ENCODE measurements at places on chromosomes 13 and 19.

DNA sequence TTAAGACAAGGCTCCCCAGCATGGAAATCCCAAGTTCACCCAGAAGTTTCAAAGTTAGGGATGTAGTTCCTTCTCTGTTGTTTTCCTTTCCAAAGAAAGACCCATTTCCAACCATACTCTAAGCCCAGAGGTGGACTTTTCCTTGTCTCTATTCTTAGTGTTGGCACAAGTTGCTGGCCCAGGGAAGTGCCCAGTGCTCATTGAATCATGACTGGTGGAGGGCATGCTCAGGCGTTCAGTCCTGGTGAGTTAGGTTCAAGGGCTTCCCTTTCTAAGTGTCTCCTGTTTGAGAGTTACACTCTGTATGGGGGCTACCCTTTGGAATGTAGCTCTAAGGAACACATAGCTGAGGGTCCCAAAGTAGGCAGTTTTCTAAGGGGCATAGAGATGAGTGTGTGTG lies 389.5 kb downstream of the KCNRG start:
- no peak for DNase-seq

DNA sequence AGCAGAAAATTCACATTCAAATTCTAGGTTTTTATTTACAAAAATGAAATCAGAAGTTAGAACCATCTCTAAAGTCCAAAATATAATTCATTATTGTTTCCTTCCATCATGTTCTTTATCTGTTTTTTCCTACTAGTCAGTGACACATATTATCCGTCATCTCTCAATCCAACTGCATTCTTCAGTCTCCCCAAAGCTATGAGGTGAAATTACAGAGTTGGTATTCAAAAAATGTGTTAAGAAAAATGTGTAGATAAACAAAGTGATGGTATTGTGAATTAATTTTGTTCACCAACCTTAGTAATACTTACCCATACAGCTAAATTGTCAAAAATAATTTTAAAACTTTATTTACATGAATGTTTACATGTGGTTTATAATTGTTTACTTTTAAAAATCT lies 448.7 kb upstream of the MIR17HG start:
- DNase-seq: no peak

GRCh38 chr13:93511011-93511410 lies 284.4 kb downstream of the GPC6 start:
- DNase-seq: no peak

- DNase-seq: no peak
These were observed 2.9 kb downstream of the HTR2A start for GRCh38 chr13:46893798-46894560.

DNA sequence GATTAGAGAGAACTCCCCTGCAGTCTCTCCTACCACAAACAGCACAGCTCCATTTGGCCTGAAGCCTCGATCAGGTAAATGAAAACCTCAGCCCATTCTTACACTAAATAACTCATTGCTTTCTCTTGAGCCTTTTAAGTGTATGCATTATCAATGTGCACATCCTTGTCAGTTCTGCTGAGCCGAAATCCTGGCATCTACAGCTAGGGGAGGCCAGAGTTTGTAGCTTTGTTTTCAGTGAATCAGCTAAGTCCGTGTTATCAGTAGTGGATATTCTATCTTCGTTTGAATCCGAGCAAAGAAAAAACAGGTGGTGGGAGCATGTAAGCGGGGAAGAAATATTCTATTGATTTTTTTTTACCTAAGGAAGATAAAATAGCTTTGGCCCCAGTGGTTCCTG lies 84.4 kb downstream of the ESD start:
- no peak for DNase-seq

DNA sequence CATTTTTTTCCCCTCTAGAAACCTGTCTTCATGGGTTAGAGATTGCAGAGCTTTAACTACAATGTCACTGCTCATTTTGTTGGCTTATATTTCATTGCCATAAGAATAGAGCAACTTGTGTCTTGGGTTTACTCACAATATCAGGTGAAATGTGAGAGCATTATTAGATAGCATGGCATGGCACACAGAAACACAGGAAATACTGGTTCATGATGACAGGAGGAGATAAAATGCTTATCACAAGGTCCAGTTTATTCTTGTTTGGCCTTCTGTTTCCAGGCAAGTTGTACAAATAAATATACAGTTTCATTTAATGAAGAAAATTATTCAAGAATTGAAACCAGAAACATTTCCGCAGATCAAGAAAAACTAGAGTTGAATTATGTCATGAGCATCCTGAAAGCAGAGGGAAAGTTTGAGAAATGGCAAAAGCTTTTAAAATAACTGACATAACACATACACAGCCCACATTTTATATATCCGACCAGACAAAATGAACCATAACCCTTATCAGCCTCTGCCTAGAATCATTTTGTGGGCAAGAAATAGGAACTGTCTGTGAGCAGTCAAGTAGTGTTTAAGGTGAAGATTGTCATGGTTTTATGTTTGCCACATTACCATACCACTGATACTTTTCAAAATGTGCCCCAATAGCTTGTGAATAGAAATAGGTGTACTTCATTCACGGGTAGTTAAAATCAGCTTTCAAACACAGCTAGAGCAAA lies 297.9 kb upstream of the ARGLU1 start:
- DNase-seq: no peak

DNA sequence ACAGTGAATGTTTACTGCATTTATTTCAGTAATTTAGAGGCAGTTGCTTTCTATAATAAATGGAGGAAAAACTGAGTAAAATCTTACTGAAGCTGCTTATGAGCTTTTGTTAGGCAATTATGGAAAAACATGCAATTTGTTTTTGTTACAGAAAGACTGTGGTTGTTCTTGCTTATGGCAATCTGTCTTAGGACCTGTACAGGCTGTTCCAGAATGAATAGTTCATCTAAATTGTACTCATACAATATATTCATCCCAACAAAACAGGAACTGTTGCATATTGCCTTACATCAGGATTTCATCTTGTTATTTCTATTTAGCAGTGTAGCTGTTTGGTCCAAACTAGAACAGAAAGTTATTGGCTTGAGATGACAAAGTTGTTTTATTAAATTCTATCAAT lies 199.2 kb downstream of the NALCN start:
- no peak for DNase-seq

GRCh38 chr13:80527400-80527799 lies 186.5 kb upstream of the SPRY2 start:
- no peak for DNase-seq

DNA sequence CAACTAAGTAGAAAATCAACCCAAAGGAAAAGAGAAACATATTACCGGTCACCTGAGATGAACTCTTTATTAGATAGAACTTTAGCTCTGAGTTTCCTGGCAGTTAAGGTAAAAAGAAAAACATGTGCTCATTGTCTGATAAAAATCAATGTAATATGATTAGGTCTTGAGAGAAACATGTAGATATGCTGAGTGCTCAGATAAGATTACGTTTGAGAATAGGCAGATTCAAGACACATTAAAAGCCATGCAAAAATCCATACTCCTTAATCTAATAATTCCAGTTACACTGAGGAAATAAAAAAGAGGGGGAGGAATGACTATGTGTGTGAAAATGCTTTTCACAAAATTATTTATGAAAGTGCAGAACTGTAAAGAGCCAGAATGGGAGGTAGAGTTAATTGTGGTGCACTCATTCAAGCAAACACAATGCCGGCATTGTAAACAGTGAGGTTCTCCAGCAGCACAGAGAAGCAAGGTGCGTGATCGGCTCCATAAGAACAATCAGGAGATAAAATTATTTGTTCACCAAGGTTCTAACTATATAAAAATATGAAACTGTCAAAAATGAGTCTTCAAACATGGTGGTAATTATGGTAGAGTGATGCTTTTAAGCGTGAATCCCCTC lies 88.8 kb downstream of the MBNL2 start:
- DNase-seq: no peak

GRCh38 chr19:3506384-3507340 lies 551 bp downstream of the FZR1 start:
- DNase-seq: no peak

DNA sequence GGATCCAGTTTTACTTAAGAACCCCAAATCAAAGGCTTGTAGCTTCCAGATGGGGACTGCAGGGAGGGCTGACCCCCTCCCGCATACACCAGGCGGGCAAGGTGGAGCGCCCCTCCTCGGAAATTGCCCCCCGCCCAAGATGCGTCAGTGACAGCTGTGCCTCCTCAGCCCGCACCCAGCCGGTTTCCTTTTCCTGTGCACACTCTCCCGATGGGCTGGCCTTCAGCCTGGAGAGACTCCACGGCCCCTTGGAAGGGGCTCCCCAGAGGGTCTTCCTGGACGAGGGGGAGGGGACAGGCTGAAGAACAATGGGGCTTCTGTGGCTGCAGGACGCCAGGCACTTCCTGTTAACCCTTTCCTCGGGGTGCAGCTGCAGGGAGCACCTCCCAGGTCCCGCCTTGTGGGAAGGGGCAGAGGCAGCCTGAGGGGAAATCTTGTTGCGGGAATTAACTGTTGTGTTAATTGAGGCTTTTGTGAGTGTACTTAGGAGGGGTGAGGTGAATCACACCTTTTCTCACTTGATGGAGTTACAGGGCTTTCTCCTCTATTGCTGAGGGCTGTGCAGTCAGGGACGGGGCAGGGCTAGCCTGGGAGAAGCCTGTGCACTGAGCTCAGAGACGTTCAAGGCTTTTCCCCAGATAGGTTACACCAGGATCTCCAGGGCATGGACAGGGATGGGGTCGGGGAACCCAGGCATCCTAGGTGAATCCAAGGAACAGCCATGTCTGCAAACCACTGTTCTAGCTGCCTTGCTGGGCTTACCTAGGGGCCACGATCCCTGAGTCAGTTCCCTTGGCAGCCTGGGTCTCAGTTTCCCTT lies 14.3 kb downstream of the IER2 start:
- DNase-seq: peak; percentile 16

- no peak for DNase-seq
These were observed 122.3 kb downstream of the URI1 start for GRCh38 chr19:30064348-30064699.

- no peak for DNase-seq
These were observed at the start of gene PTGER1 for GRCh38 chr19:14475251-14476073. Gene PTGER1 (minus strand): TSS chr19:14475354. CDS start chr19:14474320, 1,034 bp downstream.

DNA sequence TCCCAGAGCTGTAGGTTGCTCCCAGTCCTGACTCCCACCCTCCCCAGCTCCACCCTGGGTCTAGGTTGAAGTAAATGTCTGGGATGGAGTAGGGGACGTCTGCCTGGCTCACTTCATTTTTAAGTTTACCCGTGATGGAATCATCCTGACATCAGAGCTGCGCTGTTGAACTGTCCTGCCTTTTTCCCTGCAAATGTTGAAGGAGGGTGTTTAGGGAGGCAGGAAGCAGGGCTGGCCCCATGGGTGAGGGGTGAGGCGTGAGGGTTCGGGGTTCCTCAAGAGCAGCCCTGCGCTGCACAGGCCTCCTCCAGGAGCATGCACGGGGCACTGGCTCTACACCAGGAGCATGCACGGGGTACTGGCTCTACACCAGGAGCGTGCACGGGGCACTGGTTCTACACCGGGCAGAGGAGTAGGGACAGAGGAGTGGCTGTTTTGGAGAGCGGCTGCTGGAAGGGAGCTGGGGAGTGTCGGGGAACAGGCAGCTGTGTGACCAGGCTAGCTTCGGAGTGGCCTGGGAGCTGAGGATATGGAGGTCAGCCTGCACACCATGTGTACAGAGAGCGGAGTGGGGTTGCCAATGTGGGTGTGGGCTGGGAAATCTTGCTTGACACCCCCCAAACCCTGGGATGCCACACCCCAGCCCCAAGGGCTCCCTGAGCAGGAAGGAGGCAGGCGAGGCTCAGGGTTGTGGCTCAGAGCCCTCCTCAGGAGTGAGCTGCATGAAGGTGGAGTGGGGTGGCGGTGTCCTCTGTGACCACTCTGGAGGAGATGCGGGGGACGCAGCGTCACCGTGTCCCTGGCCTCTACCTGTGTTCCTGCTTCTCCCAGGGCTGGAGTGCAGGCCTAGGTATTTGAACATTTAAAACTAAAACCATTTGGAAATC lies 63.3 kb downstream of the GPR12 start:
- no peak for DNase-seq

DNA sequence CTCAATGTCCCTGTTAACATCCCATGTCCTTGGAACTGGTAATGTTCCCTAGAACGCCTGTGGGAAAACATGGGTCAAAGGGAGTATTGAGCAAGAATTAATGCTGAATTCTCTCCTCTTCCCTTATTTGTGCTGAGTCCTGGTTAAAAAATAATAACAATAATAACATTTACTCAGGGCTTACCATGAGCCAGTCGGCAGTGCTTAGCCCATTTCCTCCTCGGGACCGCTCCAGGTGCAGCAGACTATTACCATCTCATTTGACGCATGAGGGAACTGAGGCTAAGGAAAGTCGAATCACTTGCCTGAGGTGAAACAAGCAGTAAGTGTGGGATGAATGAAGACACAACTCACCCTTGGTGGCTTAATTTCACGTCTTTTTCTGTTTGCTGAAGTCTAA lies 33.6 kb upstream of the SLC15A1 start:
- no peak for DNase-seq

DNA sequence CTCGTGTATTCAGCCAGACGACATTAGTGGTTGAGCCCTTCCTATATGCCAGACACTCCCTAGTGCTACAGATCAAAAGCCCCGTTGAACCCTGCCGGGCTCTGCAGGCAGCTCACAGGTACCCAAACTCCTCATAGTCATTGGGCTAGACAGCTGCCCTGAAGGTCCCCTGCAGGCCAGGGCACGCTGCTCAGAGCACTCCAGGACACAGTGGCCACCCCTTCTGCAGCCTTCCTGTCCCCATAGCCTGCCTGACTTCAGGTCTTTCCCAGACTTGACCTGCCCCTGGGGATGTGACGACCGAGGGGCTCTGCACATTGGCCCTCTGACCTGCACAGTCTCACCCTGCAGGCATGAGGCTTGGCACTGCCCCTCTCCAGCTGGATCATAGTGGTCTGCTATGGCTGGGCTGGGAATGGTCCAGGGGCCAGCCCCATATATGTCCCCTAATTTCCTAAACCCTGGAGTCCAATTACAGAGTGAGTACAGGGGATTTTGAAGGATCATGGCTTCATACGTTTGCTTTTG lies 64.2 kb upstream of the UBAC2 start:
- no peak for DNase-seq

DNA sequence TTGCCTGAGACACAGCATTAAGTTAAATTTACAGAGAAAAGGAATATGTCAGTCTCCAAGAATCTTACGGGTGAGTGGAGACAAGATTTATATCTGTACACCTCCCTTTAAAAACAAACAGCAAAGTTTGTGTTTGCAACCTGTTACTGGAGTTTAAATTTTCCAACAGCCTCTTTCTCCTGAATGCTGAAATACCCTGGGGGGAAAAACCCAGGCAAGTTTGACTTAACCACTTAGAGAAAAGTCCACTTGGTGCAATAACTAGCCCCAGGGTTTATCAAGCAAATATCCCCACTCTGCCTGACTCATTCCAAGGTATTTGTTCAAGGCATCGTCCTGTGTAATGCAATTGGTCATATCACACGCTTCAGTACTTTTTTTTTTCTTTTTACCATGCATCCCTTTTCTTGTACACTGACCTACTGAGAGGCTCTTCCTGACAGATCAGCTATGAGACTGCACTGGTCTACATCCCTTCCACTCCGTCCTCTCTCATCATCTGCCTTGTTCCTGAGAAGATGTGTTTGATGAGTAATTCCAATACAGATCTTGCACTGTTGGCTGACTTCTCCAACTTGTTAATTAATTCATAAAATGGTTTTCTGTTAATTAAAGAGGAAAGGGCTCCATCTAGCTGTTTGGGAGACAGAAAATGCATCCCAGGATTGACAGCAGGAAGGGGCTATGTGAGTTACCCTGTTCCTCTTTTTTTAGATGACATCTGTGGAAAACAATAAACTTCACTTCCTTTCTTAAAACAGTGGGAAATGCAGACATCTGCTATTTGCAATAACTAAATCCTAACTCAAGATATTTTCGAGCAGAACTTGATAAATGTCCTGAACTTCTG lies 212.5 kb upstream of the IRS2 start:
- no peak for DNase-seq
